Activated T-helper 17 cell treated with anti-CD3 and anti-CD28 coated beads, Interleukin-2, amount 50 U/mL, for 72 hours (primary cell): ENCODE measurements at places on chromosomes 2 and 18. TPM values are rescaled to one million over a fixed set of nuclear protein-coding genes. Genes with fewer than 3 reads are reported as not detected.
A peak's percentile ranks its signal among the peaks of the same experiment; 100 is the strongest.

DNA sequence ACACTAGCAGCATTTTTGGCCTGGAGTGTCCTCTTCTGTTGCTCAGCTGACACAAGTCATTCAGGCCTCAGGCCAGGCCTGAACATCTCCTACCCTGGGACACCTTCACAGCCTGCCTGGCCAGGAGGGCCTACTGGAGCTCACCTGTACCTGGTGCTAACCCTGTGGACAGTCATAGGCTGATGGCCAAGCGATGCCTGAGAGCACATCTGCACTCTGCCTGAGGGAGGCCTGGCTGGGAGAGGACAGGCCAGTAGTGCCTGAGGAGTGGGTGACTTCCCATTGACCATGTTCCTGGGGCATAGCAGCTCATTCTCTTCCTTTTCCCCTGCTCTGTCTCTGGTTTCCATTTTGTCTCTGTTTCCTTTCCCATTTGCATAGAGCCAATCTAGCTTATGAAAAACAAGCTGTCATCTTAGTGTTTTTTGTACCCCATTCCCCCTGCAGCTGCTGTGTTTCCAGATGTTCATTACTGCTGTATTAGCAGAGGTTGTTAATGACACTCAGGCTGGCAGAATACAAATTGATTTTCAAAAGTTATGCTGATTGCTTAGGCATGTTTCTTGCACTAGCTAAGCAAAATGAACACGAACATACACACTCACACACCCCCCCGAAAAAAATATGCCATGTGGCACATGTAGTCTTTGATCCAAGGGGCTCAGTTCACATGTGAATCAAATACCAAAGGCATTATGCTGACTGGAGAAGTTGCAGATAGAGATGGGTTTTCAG is 149.7 kb upstream of the HS6ST1 start:
- ATAC-seq, result no peak

The SIX2 gene
- total RNA-seq, result not detected

The COPS8 gene
- 40.3 TPM for total RNA-seq

- ATAC-seq, result no peak
Observed at GRCh38 chr18:581096-581495, 916 bp downstream of the CETN1 start.

DNA sequence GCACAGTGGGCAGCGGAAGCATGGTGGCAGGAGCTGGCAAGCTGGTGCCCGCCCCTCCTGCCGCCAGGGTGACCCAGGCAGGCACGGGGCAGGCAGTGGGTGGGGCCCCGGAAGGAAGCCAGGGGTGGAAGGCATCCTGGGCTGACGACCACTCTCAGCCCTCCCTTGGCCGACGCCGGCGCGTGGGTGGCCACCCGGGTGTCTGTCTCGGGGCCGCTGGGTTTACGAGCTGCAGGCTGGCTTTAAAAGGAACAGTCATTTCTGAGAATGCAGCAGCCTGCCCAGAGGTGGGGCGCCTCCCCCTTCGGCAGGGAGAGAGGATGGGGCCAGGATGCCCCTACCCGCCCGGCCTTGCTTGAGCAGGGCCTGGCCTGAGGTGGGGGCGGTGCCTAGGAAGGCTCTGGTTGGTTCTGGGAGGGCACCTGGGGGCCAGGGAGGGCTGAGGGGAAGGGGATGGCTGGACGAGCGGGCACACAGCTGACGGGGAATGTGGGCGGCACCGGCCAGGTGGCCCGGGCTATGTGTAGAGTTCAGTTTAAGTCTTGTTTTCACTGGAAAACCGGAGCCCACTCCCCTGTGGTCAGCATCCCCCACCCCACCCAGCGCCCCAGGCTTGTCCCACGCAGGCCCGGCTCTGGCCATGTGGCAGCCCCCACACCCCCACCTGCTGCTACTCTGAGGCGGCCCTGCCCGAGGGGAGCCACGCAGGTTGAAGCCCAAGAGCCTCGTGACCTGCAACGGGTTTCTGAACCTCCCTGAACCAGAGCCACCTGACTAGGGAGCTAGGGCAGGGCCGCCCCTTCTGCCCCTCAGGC is 6.3 kb downstream of the BOK start:
- no peak for ATAC-seq

The FASTKD2 gene
- total RNA-seq, result 40.1 TPM

The TOGARAM2 gene
- 3.0 TPM for total RNA-seq

DNA sequence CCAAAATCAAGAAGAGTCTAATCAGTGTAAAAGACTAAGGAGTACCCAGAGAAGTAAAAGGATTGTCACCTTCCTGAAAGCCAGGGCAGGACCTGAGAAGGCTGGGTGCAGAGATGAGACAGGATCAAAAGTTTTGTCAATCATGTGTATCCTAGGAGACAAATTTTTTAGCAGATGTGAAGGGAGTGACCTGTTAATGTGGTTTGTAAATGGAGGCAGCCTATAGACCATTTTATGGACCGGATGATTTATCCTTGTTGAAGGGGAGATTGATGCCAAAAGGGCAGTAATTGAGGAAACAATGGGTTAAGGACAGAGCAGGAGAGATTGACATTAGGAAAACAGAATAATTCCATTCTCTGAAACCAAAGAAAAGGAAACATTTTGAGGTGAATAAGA is 813 bp downstream of the NDC80 start:
- ATAC-seq, result peak; percentile 44

The LINC00305 gene
- not detected for total RNA-seq

DNA sequence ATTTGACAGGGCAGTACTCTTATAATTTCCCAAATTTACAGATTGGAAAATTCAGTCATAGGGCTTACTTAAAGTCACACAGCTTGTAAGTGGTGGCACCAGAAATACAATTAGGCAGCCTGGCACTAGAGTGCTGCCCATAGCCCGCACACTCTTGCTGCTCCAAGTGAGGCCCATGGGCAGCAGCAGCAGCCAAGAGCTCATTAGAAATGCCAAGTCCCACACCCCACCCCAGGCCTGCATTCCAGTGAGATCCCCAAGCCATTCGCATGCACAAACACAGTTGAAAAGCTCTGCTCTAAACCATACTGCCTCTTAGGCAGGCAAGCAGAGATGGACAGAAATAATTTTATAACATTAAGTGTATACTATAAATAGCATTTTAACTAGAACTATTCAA is 379.3 kb upstream of the PKDCC start:
- no peak for ATAC-seq

DNA sequence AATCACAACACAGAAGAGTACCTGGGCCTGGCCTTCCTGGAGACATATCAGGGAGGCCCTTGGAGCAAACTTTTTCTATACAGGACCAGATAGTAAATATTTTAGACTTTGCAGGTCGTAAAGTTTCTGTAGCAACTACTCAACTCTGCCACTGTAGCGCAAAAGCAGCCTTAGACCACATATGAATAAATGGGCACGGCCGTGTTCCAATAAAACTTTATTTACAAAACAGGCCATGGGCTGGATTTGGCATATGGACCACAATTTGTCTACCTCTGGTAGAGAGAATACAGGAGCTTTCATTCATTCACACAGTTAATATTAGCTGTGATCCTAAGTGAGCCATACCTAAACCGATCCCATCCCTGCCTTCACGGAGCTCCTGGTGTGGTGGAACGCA is 98.6 kb upstream of the CAB39 start:
- no peak for ATAC-seq

The MC2R gene
- not detected for total RNA-seq

The PTCD3 gene
- total RNA-seq, result 170 TPM

The SCN2A gene
- total RNA-seq, result not detected
